Epithelial cell of alveolus of lung (primary cell): ENCODE measurements at places on chromosomes 1 and 21. TPM values are rescaled to one million over a fixed set of nuclear protein-coding genes. Genes with fewer than 3 reads are reported as not detected.

The MAP3K7CL gene
- total RNA-seq = 2.8 and 9.3 TPM in 2 replicates

The S100A11 gene
- 164 and 641 TPM in 2 replicates for total RNA-seq

The PHGDH gene
- 116 and 349 TPM in 2 replicates for total RNA-seq

The VWA5B1 gene
- under 0.01 TPM in 1 of 2 replicates, not detected in the other for total RNA-seq

The SLC2A5 gene
- total RNA-seq = 0.64 and 1.8 TPM in 2 replicates

The TMEM269 gene
- 0.32 TPM in 1 of 2 replicates, not detected in the other for total RNA-seq

The ST6GALNAC5 gene
- total RNA-seq = 0.64 and 5.3 TPM in 2 replicates

The OR6P1 gene
- total RNA-seq = not detected in 2 replicates

The IFNLR1 gene
- 0.78 TPM in 1 of 2 replicates, not detected in the other for total RNA-seq

The PEAR1 gene
- total RNA-seq = 14.0 and 15.4 TPM in 2 replicates

The SH2D1B gene
- not detected in 2 replicates for total RNA-seq

The APOBEC4 gene
- not detected in 2 replicates for total RNA-seq

The ERRFI1 gene
- total RNA-seq = 99.2 and 235 TPM in 2 replicates

The MYCL gene
- 0.32 and 0.52 TPM in 2 replicates for total RNA-seq

The TSHB gene
- total RNA-seq = not detected in 2 replicates

The VASH2 gene
- 3.5 and 6.8 TPM in 2 replicates for total RNA-seq

The ZBTB37 gene
- total RNA-seq = 2.5 and 3.8 TPM in 2 replicates

The S100B gene
- total RNA-seq = 0.13 TPM in 1 of 2 replicates, not detected in the other

The RBBP4 gene
- total RNA-seq = 83.0 and 139 TPM in 2 replicates

The SYT11 gene
- total RNA-seq = 30.6 and 31.3 TPM in 2 replicates

The RNPC3 gene
- total RNA-seq = 1.8 and 15.7 TPM in 2 replicates

The GBP3 gene
- 23.7 and 25.6 TPM in 2 replicates for total RNA-seq

The BCAS2 gene
- total RNA-seq = 34.8 and 36.3 TPM in 2 replicates

The TFAP2E gene
- 0.16 and 0.26 TPM in 2 replicates for total RNA-seq

The KISS1 gene
- total RNA-seq = not detected in 2 replicates

The AGT gene
- total RNA-seq = 0.91 and 1.5 TPM in 2 replicates

The TCP10L gene
- 2.6 TPM in 1 of 2 replicates, not detected in the other for total RNA-seq

The FAM151A gene
- total RNA-seq = not detected in 2 replicates

The TPTE gene
- total RNA-seq = not detected in 2 replicates

The DISP1 gene
- total RNA-seq = 4.0 and 4.9 TPM in 2 replicates
